Stimulated activated CD8-positive, alpha-beta memory T cell treated with anti-CD3 and anti-CD28 coated beads, Interleukin-4, amount 100 ng/mL, for 24 hours (primary cell): ENCODE measurements at places on chromosomes 16 and 17.
A peak's percentile ranks its signal among the peaks of the same experiment; 100 is the strongest.

GRCh38 chr16:66574531-66574930 is 4.7 kb upstream of the CMTM2 start:
- no peak for DNase-seq

- DNase-seq, result peak; percentile 49
Measured at GRCh38 chr17:32936894-32937500, 9.0 kb downstream of the TMEM98 start.

DNA sequence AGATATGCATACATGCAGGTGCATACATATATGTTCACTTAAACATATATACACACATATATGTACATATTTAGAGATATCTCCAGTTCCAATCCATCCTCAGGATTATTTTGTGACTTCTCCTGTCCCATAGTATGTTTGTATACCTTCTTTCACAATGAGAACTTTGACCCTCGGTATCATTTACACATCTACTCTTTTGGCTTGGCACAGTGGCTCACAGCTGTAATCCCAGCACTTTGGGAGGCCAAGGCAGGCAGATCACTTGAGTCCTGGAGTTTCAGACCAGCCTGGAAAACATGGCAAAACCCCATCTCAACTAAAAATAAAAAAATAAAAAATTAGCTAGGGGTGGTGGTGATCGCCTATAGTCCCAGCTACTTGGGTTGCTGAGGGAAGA is 148.1 kb upstream of the CCL2 start:
- no peak for DNase-seq

DNA sequence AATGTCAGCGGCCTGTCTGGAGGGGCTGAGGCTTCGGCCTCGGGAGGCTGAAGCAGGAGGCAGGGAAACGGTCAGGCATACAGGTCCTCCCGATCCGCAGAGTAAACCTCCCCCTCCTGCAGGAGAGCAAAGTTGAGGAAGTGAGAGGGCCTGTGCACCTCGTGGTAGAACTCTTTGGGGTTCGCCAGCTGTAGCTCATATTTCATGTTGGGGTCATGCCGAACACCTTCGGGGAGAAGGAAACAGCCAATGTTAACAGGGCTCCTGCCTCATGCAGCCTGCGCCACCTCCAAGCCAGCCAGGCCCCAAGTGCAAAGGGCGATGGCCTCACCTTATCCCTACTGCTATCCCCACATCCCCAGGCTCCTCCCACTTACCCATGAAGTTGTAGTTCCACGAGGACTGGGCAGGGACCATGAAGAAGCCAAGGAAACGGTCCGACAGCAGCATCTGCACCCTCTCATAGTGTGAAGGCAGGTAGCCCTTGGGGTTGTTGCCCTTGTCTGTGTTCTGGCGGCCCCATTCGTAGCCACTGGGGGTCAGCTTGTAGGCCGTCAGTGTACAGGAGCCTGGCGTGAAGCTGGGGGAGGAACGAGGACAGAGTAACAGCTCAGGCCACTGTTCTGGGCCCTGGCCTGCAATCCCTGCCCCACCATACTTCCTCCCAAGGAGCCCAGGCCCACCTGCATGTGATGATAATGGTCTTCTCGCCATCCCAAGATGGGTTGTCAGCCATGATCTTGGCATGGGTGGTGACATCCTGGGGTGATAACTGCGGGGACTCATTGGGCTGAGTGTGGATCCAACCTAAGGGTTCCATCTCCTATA is 1.3 kb upstream of the RILP start:
- no peak for DNase-seq

- DNase-seq, result no peak
Measured at GRCh38 chr16:51550800-51551347, 399.8 kb upstream of the SALL1 start.

- DNase-seq, result no peak
Measured at GRCh38 chr17:78341559-78342448, 18.1 kb downstream of the SOCS3 start.

- DNase-seq, result no peak
Measured at GRCh38 chr16:12265108-12265507, 288.6 kb downstream of the SNX29 start.

DNA sequence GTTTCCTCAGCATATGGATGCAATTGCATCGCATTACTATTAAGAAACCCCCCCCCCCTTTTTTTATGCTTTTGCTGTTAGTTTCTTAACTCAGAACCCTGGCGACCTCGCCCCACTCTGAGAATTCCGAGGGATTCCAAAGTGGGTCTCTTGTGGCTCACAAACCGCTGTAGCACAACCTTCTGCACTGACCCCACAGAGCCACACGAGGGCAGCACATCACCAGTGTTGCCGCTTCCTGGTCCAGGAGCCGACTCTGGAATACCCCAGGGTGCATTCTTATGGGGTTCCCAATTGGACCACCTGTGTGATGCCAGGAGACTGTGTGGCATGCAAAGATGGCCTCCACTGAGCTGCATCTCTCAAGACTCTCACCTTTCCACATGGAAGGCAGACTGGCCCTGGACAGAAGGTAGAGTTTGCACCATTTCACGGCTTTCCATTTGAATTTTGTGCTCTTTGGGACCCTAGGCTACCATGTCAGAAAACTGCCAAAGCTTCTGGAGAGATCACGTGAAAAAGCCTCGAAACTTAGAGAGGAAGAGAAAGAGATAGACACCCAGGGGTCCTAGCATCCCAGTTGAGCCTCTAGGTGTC is 432.7 kb upstream of the ASIC2 start:
- no peak for DNase-seq

DNA sequence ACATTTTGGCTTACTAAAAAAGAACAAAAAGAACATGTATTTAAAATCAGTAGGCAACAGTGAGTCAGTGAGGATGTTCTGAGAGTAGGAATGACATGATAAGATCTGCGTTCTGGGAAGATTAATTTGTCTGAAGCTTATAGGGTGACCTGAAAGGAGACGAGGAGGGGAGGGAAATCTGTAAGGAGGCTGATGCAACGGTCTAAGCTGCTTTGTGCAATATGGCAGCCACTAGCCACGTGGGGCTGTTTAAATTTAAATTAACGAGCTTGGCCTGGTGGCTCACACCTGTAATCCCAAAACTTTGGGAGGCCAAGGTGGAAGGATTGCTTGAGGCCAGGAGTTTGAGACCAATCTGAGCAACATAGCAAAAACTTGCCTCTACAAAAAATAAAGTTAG is 181.6 kb upstream of the CACNG3 start:
- DNase-seq, result no peak

DNA sequence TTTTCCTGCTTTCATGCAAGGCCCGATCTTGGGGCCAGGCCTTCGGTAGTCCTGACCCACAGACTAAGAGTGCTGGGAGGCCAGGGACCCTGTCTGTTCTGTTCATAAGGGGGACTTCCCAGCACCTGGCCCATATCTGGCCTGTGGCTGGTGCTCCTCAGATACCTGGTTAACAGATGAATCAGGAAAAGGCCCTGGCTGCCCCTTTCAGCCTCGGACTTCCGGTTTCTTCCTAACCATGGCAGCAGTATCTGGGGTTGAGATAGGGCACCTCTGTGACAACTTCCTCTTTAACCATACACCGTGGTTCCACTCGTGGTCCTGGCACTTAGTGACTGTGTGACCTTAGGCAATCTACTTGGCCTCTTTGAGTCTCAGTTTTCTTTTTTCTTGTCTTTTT is 18.4 kb downstream of the PLCG2 start:
- DNase-seq, result no peak

DNA sequence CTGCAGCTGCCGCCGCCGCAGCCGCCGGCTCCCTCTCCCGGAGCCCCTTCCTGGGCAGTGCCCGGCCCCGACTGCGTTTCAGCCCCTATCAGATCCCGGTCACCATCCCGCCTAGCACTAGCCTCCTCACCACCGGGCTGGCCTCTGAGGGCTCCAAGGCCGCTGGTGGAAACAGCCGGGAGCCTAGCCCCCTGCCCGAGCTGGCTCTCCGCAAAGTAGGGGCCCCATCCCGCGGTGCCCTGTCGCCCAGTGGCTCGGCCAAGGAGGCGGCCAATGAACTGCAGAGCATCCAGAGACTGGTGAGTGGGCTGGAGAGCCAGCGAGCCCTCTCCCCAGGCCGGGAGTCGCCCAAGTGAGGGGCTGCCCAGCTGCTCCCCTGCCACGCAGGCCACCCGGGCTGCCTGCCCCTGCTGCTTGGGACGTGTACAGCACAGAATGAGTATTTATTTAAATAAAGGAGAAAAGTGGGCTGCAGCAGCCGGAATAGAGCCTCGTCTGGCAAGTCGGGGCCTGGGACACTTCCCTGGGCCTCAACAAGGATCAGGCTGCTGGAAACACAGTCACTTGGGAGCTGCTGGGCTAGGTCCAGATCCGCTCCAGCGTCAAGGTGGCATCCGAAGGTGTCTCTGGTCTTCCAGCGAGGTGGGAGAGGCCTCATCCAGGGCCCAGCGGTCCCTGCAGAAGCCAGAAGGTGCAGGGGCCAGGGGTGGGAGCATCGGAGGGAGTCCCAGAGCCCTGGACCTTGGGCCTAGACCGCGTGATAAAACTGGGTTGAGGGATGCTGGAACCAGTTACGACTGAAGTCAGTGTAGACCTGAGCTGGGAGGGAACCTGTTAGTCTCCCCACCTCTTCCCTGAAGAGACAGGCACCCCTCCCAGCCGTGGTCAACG is 8.8 kb downstream of the TBX2 start:
- no peak for DNase-seq

DNA sequence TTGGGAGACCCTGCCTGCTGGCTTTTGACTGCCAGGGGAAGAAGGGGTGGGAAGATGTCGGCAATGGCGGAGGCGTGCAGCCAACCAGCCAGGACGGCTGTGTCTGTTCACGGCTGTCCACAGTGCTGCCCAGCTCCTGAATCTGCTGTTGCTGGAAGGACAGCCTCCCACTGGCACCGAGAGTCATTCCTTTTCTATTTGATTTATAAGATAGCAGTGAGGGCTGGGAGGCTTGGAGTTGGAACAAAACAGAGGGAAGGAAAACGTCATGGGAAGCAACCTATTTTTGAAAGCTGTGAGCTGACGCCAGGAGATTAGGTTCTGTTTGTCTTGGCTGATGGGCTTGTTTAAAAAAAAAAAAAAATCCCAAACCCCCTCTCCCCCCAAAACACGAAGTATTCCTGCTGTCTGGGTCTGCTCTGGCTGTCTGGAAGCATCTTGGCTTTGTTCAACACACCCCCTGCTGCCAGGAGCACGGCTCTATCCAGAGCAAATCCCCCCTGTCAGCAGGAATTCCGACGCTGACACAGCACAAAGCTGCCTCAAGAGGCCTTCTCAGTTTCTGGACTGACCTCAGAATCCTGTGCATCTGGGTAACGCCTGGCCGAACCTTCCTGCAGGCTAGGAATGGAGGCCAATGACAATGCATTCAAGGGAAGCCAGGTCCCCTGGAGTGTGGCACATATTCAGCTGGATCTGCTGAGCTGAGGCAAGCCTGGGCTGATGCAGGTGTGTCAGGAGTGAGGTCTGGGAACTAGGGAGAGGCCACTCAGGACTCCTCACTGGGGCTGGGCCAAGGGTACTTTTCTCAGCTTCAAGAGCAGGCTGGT is 41.0 kb upstream of the SREBF1 start:
- no peak for DNase-seq

DNA sequence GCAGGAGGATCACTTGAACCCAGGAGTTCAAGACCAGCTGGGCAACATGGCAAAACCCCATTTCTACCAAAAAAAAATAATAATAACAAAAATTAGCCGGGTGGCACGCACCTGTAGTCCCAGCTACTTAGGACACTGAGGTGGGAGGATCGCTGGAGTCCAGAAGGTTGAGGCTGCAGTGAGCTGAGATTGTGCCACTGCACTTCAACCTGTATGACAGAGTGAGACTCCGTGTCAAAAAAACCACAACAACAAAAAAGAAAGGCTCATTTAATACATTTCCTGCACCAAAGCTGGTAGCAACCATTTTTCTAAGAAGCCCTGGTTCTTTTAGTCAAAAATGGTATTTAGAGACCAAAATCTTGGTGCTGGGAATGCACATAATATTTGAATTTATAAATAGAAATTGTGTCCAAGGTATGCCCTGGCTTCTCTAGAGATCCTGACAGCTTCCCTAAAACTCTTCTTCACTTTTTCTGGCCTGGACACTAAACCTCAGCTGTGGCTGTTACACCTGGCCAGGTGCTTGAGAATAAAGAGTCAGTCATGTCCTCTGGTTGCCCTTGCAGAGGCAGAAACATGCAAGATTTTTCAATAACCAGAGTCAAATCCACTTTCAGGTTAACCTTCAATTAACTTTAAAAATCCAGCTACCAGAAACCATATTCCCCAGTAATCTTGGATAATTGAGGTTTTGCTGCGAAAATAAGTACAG is 35.9 kb downstream of the SCNN1B start:
- no peak for DNase-seq

GRCh38 chr17:64063088-64063487 is 42.7 kb upstream of the ICAM2 start:
- no peak for DNase-seq

GRCh38 chr16:85716680-85717038 is 27.9 kb upstream of the GINS2 start:
- no peak for DNase-seq

DNA sequence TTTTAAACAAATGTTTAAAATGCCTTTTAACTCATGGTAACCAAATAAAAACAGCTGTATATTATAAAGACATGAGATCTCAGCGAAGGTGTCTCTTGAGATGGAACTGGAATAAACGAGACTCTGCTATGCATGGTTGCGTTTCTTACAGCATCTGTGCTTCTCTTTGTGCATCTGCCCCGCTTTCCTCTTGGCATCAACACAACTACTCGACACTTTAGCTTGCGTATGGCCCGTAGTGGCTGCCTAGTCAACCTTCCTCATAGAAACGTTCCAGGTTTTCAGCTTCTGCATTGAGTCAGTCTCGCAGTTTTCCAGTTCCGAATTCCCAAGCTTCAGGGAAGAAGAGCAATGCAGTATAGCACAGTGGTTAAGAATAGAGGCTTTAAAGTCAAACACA is 214.9 kb downstream of the CEP112 start:
- DNase-seq, result no peak

GRCh38 chr17:46968224-46968834 is 10.7 kb downstream of the RPRML start:
- DNase-seq, result no peak

GRCh38 chr16:62573466-62573865 is 537.2 kb upstream of the CDH8 start:
- no peak for DNase-seq

- DNase-seq, result no peak
Measured at GRCh38 chr17:69962436-69962995, 112.5 kb upstream of the KCNJ16 start.

- DNase-seq, result no peak
Measured at GRCh38 chr16:49860593-49860992, 4.7 kb upstream of the ZNF423 start.
